ENCODE measurements at places on chromosomes 16 and 17.

DNA sequence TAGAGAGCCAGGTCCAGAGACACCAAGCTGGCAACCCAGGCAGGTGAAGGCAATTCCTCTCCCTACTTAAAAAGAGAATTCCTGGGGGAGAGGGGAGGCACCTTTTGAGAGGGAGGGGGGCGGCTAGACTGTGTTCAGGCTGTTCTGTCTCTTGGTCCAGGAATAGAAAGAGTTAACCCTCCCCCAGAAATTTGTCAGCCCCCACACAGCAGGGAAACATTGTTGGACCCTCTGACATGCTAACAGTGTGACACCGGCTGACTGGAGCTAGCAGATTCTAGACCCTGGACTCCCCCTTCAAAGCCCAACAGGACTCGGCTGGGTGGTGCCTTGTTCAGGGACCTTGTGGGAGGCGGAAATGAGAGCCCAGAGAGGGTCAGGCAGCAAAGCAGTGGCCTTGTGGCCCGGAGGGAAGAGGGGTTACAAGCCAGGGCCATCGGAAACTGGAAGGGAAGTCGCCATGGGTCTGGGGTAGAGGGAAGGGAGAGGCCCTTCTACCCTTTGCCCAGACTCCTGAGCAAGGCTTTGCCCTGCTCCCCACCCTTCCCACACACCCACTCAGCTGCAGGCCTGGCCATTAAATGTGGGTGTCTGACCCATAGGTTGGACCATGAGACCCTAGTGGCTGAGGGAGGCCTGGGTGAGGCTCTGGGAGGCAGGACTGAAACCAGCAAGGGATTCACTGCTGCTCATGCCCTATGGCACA is 44.6 kb downstream of the RAI1 start:
- no peak for DNase-seq

- no peak for DNase-seq
Observed at GRCh38 chr16:56601325-56601724, 7.1 kb upstream of the MT2A start.

DNA sequence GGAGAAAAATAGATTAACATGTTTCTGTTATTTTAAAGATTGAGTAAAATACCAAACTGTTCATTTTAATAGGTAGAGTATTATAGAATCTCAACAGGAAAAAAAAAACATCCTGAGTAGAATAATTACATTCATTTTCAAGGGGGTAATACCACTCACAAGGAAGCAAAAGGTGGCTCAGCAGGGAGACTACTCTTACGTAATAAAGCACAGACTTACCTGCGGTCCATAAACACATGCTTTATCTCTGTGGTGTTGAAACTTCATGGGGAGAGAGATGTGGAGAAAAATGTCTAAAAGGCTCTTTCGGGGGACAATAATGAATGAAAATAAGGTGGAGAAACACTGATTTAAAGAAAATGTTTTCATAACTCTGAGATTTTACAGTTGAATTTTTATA is 171.7 kb downstream of the MRTFB start:
- no peak for DNase-seq

DNA sequence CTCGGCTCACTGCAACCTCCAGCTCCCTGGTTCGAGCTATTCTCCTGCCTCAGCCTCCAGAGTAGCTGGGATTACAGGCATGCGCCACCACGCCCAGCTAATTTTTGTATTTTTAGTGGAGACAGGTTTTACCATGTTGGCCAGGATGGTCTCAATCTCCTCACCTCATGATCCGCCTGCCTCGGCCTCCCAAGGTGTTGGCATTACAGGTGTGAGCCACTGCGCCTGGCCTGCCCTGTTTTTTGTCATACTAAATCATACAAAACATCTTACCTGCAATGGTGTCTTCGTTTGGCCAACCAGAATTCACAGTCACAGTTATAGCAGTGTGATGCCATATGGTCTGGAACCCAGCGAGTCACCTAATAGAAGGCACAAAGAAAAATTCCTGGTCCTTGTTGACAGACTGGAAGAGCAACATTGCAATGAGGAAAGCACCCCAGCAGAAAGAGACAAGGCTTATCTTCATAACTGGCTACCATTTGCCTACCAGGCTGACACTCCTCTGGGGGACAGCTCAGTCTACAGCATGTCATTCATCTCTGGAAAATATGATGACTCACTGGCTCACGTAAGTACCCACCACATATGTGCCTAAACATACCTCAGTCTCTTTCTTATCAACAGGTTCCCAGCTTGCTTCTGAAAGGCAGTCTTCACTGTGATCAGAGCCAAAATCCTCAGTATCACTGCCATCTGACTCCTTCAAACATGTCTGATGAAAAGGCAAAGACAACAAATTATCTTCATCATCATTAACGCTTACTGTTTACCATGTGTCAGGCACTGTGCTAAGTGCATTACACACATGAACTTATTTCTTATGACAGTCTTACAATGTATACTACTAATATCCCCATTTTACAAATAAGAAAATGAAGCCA is 4.3 kb upstream of the HSF5 start:
- no peak for DNase-seq

- DNase-seq, result no peak
Observed at GRCh38 chr17:69147460-69147859, 5.8 kb upstream of the ABCA6 start.

GRCh38 chr17:69302682-69303081 is 24.3 kb downstream of the ABCA5 start:
- no peak for DNase-seq

GRCh38 chr16:69338557-69339288 is 641 bp downstream of the COG8 start:
- no peak for DNase-seq

- DNase-seq, result no peak
Observed at GRCh38 chr16:24896439-24896838, 50.7 kb downstream of the SLC5A11 start.

GRCh38 chr17:70251706-70252105 is 82.4 kb downstream of the KCNJ2 start:
- no peak for DNase-seq

DNA sequence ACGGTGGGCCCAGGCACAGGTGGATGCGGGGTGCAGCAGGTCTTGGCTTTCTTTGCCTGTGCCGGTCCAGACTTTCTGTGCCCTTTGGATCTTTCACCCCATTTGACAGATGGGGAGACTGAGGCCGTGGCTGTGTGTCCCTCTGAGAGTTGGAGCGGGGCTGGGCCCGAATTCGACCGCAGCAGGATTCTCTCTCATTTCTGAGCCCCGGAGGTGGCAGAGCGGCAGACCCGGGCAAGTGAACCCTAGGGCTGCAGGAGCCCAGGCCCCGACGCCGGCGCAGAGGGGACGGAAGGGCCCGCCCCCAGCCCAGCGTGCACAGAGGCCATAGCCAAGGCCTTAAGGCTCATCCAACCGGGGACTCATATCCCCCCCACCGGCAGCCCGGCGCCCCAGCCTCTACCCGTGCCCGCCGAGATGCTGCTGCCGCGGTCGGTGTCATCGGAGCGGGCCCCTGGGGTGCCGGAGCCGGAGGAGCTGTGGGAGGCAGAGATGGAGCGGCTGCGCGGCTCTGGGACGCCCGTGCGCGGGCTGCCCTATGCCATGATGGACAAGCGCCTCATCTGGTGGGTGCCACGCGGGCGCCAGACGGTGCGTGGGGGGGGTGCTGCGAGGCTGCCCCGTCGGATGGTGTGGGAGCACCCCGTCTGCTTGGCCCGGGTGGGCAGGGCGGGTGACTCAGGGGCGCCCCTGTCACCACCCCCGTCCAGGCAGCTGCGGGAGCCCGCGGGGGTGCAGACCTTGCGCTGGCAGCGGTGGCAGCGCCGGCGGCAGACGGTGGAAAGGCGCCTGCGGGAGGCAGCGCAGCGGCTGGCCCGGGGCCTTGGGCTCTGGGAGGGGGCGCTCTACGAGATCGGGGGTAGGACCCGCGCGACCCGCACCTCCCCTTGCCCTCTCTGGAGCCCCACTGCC is 857 bp downstream of the TMC8 start:
- DNase-seq, result peak; percentile 43

DNA sequence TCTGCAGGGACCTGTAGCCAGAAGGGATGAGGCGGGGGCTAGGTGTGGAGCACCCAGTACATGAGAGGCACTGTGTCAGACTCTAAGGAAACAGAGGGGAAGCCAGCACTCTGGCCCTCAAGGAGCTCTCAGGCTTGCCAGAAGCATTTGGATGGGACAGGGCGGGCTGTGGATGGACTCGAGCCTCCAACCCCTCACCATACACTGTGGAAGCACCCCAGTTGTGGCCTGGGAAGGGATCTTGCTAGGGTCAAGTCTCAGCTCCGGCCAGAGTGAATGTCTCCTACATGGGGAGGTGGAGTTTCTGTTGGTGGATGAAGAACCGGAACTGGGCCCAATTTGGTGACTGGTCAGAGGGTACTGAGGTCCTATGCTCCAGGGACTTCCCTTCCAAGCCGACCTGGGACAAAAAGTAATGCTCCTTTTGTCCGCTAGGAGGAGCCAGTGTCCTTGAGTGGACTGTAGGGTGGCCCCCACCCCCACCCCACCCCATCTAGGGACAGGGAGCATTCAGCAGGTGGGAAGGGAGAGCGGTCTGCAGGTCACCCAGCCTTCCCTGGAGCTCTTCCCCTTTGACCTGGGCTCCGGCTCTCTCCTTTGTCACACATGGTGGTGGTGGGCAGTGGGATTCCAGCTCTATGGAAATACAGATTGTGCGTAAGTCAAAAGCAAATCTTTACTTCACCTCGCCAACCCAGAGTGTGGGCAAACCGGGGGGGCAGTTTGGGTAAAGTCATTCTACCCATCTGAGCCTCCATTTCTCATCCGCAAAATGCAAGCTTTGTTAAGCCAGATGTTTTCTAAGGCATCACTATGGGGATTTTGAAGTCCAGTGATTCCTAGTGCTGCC is 20.4 kb upstream of the PHB1 start:
- DNase-seq, result no peak

- DNase-seq, result no peak
Observed at GRCh38 chr17:42946812-42947211, 17.4 kb downstream of the AARSD1 start.

GRCh38 chr16:20822521-20823325 is 16.4 kb downstream of the REXO5 start:
- no peak for DNase-seq

DNA sequence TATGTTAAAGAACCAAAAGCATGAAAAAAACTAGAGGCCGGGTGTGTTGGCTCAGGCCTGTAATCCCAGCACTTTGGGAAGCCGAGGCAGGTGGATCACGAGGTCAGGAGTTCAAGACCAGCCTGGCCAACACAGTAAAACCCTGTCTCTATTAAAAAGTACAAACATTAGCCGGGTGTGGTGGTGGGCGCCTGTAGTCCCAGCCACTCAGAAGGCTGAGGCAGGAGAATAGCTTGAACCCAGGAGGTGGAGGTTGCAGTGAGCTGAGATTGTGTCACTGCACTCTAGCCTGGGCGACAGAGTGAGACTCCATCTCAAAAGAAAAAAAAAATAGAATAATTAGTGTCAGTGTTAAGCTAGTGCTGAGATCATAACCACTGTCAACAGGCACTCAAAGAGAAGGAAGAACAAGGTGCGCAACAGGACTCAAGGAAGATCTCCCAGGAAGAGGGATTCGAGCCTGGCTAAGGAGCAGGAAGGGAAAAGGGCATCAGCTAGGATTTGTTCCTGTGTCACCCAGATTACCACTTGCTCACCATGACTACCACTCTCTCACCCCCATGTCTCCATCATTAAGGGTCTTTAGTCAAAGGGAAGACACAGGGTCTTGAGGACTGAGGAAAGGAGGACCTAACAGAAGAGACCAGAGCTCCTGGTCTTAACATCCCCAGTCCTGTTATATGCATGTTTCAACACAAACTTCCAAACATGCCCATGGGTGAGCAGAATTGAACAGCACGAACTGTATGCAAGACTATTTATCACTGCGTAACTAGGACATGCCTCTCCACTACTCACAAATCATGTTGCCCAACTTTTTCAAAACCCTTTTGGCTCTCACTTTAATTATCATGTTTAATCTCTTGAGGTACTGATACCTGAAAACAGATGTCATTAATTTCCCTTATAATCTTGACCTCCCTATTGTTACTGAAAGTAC is 88.3 kb upstream of the PLEKHM1 start:
- no peak for DNase-seq

- DNase-seq, result no peak
Observed at GRCh38 chr17:82013341-82013740, 9.3 kb downstream of the CENPX start.

DNA sequence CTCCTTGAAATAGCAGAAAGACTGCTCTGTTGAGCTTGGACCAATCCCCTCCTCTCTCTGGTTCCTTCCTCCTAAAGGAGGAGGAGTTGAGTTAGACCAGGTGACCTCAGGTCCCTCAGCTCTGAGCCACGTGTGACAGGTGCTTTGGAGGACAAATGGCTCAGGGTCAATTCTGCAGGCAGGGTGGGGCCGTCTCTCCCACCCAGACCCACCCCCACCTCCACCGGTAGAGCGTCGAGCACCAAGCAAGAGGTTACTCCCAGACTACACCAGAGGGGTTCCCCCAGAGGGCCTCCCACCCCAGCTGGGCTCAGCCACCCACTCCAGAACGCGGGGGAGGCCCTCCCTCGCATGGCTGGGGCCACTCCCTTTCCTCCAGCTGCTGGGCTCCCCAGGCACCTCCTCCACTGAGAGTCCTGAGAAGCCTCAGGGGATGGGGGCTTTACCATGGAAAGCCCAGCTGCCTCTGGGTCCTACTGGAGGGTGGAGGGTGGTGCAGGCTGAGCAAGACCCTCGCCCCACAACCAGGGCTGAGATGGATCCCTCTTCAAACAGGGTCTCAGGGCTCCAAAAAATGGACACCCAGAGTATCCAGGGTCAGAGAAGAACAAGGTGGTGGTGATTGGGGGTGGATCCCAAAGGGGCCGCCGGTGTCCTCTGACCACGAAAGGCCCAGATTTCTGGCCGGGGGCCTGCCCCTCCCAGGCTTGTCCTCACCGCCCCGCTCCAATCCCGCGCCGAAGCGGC is 7.6 kb downstream of the MYO1C start:
- DNase-seq, result peak; percentile 43

- no peak for DNase-seq
Observed at GRCh38 chr17:60137731-60138130, 12.0 kb upstream of the CA4 start.

DNA sequence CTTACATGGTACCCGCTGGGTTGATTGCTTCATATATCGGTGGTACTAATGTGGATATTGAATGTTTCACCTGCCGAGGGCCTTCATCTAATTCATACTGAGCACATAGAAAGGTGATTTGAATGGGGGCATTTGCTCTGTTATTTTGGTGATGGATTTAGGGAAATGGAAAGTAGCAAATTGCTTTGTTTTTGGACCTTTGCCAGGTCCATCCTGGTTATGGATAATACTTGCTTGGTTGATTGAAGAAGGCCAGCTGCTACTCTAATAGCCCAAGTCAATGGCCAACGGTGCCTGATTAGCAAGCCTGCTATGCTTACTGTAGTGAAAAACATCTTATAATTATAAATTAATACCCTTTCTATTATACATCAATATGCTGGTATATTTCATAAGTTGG is 253.6 kb downstream of the CDH13 start:
- DNase-seq, result no peak

- no peak for DNase-seq
Observed at GRCh38 chr16:75264999-75265910, 13.8 kb upstream of the BCAR1 start.

- DNase-seq, result peak; percentile 28
Observed at GRCh38 chr16:30659507-30660423, 1.5 kb downstream of the FBRS start.

DNA sequence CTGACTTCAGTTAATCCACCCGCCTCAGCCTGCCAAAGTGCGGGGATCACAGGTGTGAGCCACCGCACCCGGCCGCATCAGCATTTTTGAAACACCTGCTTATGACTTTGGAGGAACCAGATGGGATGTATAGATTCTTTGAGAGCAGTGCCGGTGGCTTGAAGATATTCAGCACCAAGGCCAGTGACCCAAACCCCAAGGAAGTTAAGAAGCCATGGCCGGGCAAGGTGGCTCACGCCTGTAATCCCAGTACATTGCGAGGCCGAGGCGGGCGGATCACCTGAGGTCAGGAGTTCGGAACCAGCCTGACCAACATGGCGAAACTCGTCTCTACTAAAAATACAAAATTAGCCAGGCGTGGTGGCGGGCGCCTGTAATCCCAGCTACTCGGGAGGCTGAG is 43.9 kb downstream of the TRARG1 start:
- no peak for DNase-seq
